Osteocyte (in vitro differentiated cells): ENCODE measurements at places on chromosomes 13 and 19. TPM values are rescaled to one million over a fixed set of nuclear protein-coding genes. Genes with fewer than 3 reads are reported as not detected.
A peak's percentile ranks its signal among the peaks of the same experiment; 100 is the strongest.

- no peak overlapping the region for H3K4me3 ChIP-seq
- peaks cover 44% of the 10 kb centered on the region for H3K27me3 ChIP-seq
- no peaks in the 10 kb centered on the region for H3K36me3 ChIP-seq
- no peak for DNase-seq
Measured at GRCh38 chr13:60242043-60242595, 78.4 kb upstream of the DIAPH3 start.

DNA sequence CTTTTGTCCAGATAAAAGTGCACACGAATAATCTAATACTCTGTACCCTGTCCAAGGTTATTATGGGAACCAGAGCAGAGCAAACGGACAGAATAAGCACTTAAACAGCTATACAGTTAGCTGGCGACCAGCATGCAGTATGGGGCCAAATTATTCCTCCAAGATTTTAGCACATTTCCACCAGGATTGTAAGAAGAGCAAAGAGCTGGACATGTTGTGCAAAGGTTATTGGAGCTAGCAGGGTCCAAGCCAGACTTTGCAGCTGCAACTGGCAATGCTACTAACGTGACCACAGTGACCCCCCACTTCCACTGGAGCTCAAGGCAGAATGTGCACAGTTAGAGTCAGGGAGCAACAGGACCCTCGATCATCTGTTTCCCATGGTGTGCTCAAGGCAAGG, 89.9 kb downstream of the COL4A1 start:
- peak overlapping the region; percentile 90 for H3K27ac ChIP-seq
- peaks cover 60% of the 10 kb centered on the region for H3K4me1 ChIP-seq
- H3K36me3 ChIP-seq: peaks cover 28% of the 10 kb centered on the region
- H3K27me3 ChIP-seq: no peaks in the 10 kb centered on the region

KLK3 gene
- not detected in 2 replicates for total RNA-seq

PDS5B gene
- 65.8 and 72.4 TPM in 2 replicates for total RNA-seq
